T-cell (primary cell): ENCODE measurements at places on chromosomes 2 and 18. TPM values are rescaled to one million over a fixed set of nuclear protein-coding genes. Genes with fewer than 3 reads are reported as not detected.

The LIMS2 gene
- 10.3 TPM for total RNA-seq

The NAGK gene
- total RNA-seq: 124 TPM

The ABCB11 gene
- total RNA-seq: not detected

The CDH20 gene
- not detected for total RNA-seq

The PRADC1 gene
- total RNA-seq: 6.1 TPM

- H3K27ac ChIP-seq: peak overlapping the region; percentile 26
- H3K4me1 ChIP-seq: peaks cover 39% of the 10 kb centered on the region
- H3K36me3 ChIP-seq: no peaks in the 10 kb centered on the region
- H3K27me3 ChIP-seq: no peaks in the 10 kb centered on the region
Observed at GRCh38 chr2:69615969-69616368, 27.6 kb downstream of the AAK1 start.

GRCh38 chr2:219001100-219001576 is 7.9 kb upstream of the CRYBA2 start:
- no peaks in the 10 kb centered on the region for H3K36me3 ChIP-seq
- peaks cover 96% of the 10 kb centered on the region for H3K27me3 ChIP-seq
- DNase-seq: no peak
- H3K4me1 ChIP-seq: peaks cover 3% of the 10 kb centered on the region
- H3K27ac ChIP-seq: no peak overlapping the region
- peak overlapping the region; percentile 3 for H3K4me3 ChIP-seq

- no peak overlapping the region for H3K4me3 ChIP-seq
- H3K36me3 ChIP-seq: no peaks in the 10 kb centered on the region
- no peaks in the 10 kb centered on the region for H3K4me1 ChIP-seq
- no peak overlapping the region for H3K27ac ChIP-seq
- DNase-seq: no peak
Observed at GRCh38 chr18:59661891-59662701, 35.1 kb downstream of the CCBE1 start.

DNA sequence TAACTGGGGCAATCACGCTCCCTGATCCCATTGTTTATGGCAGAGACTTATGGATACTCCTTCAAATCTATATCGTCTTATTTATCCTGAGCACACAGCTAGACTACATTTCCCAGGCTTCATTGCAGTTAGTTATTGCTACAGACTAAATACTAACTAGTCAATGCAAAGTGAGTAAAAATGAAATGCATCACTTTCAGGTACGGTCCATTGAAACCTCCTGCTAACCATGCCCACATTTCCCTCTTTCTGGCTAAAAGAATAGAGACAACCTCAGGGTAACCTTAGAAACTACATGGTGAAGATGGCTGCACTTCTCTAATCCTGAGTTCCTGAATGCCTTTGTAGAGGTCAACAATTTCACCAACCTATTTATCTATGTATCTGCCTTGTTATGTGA is 437.4 kb downstream of the EPHA4 start:
- H3K27me3 ChIP-seq: no peaks in the 10 kb centered on the region
- H3K27ac ChIP-seq: no peak overlapping the region
- DNase-seq: no peak

- no peaks in the 10 kb centered on the region for H3K36me3 ChIP-seq
- H3K4me1 ChIP-seq: no peaks in the 10 kb centered on the region
- no peak overlapping the region for H3K4me3 ChIP-seq
- peaks cover 19% of the 10 kb centered on the region for H3K27me3 ChIP-seq
- no peak overlapping the region for H3K27ac ChIP-seq
Observed at GRCh38 chr2:11556101-11556806, 22.4 kb downstream of the GREB1 start.

DNA sequence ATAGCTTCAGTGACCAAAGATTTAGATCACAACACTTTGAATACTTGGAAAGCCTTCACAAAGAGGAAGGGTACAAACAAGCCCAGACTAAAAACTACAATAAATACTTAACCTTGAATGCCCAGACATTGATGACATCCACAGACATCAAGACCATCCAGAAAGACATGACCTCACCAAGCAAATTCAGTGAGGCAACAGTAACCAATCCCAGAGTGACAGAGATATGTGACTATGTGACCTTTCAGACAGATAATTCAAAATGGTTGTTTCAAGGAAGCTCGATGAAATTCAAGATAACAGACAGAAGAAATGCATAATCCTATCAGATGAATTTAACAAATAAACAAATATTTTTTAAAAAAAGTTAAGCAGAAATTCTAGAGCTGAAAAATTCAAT is 19.9 kb upstream of the EVA1A start:
- H3K27ac ChIP-seq: no peak overlapping the region
- no peak overlapping the region for H3K4me3 ChIP-seq

DNA sequence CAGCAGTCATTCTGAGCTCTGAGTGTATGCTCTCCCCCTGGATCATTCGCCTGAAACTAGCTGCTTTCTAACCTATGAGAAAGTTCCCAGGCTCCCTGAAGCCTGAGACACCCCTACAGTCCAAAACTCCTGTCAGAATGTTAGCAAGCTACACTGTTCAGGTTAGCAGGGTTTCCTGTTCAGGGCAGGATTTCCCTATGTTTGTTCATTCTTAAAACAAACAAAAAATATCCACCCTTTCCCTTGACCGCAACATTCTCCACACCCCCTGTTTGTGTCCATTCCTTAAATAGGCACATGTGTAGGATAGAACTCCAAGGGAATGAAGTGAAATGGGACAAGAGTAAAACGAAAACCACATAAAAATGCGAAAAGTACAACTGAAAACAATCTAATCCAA is 83.1 kb downstream of the KLF7 start:
- no peaks in the 10 kb centered on the region for H3K4me1 ChIP-seq
- H3K27ac ChIP-seq: no peak overlapping the region
- DNase-seq: no peak
- no peak overlapping the region for H3K4me3 ChIP-seq
